Activated CD4-positive, alpha-beta memory T cell treated with anti-CD3 and anti-CD28 coated beads, Interleukin-2, amount 10 ng/mL, durations not matched to agents 7 days and 5 days (primary cell): ENCODE measurements at places on chromosomes 12 and 14.

- H3K27me3 ChIP-seq: no peaks in the 10 kb centered on the region
- H3K4me3 ChIP-seq: no peak overlapping the region
- peak; percentile 19 for DNase-seq
Observed at GRCh38 chr12:114625294-114625851, 58.6 kb downstream of the TBX3 start.

DNA sequence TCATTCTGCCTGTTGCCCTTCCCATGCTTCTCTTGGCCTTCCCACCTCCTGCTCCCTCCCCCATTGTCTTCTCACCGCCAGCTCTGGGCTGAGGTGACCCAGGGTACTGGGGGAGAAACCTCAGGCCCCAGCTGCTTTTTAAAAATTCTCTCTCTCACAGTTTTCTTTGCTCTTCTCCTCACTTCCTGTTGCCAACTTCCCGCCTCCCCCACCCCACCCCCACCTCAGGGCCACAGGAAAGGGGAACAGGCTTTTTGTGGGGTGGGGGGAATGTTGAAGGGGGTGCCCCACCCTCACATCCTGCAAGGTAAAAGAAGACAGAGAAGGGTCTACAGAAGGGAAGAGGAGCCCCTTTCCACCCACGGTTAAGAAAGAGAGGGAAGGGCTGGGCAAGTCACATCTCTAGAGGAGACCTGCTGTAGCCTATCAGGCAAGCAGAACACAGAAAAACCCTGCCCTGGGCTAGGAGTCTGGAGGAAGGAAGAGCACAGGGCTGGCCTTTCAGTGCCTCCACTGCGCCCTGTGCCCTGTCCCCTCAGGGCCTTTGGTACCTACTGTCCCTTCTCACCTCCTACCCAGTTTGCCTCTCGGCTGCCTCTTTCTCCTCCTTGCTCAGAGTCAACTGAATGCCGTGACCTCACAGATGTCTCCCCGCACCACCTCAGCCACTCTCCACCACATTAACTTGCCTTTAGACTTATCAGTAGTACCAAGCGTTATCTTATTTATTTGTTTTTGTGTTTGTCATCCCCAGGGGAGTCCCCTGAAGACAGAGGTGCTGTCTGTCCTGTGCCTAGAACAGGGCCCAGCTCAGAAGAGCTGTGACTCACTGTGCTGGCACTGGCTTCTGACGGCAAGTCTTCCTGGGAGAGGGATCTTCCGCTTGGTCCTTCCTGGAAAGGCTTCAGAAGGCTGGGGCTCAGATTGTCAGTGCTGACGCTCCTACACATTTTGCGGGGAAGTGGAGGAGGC lies 1.7 kb downstream of the ARHGAP9 start:
- peak overlapping the region; percentile 89 for H3K4me3 ChIP-seq
- H3K27ac ChIP-seq: peak overlapping the region; percentile 100
- peak; percentile 62 for DNase-seq
- H3K27me3 ChIP-seq: no peaks in the 10 kb centered on the region
- peaks cover 59% of the 10 kb centered on the region for H3K4me1 ChIP-seq

DNA sequence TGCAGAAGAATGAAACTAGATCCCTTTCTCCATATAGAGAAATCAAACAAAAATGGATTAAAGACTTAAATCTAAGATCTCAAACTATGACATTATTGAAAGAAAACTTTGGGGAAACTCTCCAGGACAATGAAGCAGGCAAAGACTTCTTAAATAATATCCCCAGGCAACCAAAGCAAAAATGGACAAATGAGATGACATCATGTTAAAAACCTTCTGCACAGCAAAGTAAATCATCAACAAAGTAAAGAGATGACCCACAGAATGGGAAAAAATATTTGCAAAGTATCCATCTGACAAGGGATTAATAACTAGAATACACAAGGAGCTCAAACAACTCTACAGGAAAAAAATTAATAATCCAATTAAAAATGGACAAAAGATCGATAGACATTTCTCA lies 101.0 kb downstream of the RALGAPA1 start:
- peaks cover 29% of the 10 kb centered on the region for H3K36me3 ChIP-seq
- H3K27me3 ChIP-seq: no peaks in the 10 kb centered on the region
- no peak overlapping the region for H3K4me3 ChIP-seq
- H3K27ac ChIP-seq: no peak overlapping the region

DNA sequence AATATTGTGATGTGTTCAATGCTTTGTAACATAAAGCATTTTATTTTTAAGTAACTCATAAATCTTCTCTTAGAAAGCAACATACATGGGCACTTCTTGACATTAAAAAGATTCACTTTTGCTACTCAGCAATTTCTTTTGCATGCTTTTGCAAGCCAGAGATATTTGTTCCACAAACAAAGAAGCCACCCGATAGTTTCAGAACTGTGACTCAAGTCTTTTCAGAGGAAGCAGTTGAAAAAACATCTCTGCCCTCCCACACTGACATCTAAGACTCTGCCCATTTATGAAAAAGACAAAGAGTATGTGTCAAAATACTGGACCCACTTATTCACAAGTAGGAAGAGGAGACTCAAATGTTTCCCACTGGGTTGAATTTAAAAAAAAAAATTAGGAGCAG lies 7.5 kb downstream of the APPL2 start:
- peak overlapping the region; percentile 2 for H3K4me3 ChIP-seq
- no peak for DNase-seq
- peaks cover 64% of the 10 kb centered on the region for H3K4me1 ChIP-seq
- no peaks in the 10 kb centered on the region for H3K27me3 ChIP-seq

- peaks cover 6% of the 10 kb centered on the region for H3K4me1 ChIP-seq
- no peak for DNase-seq
- H3K36me3 ChIP-seq: no peaks in the 10 kb centered on the region
- H3K27me3 ChIP-seq: no peaks in the 10 kb centered on the region
- H3K4me3 ChIP-seq: no peak overlapping the region
Observed at GRCh38 chr12:131867471-131867870, 27.0 kb upstream of the ULK1 start.

DNA sequence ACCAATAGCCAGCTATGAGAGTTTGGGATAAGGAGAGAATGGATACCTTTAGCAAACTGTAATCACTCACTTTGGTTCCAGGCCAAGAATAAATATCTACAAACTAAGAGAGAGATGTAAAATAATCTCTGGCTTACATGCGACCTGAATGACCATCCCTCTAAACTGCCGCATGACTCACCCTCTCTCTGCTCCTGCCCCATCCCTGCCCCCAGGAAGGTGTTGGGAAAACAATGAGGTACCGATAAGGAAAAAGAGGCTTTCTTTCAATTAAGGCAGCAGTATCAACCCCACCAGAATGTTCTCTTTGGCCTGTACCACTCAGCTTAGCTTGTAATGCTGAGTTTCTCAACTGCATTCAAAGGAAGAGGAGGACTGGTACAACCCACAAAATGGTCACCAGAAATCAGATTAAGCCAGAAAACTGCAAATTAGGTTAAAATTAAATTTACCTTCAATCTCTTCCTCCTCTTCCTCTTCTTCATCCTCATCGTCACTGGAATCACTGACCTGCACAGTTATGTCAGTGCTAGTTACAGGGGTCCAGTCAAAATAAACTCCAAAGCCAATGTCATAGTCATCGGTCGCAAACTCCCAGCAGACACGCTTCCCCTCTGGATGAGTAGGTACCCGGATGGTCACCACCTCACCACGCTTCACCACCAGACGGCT lies 22.0 kb downstream of the GSTZ1 start:
- H3K4me3 ChIP-seq: no peak overlapping the region
- no peak for DNase-seq
- no peaks in the 10 kb centered on the region for H3K27me3 ChIP-seq
- H3K27ac ChIP-seq: no peak overlapping the region

DNA sequence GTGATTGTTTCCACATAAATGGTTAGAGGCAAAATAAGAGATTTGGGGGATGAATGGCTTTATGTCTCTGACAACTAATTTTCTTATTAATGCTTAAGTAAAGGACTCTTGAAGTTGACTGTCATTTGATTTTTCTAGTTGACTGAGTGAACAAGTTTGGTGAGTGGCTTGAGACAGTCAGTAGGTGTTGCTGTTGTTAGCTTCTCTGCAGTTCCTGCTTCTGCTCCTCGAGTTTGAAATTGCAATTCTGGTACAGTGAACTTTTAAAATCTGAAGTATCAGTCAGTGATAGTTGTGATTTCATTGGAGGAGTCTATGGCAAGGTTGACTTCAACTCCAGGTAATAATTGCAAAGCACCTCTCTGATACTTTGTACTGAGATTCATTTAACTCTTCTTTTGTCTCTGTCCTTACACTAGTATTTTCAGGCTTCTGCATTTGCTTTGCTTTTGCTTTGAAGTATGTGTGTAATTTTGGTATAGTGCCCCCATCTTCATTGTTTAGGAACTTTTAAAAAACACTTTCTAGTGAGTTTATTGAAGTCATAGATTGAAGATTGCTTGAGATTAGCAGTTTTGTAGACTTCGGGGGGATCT lies 415.5 kb downstream of the PCNX1 start:
- H3K27me3 ChIP-seq: no peaks in the 10 kb centered on the region
- H3K36me3 ChIP-seq: peaks cover 20% of the 10 kb centered on the region
- peak overlapping the region; percentile 87 for H3K4me3 ChIP-seq
- H3K4me1 ChIP-seq: peaks cover 60% of the 10 kb centered on the region

- no peak for DNase-seq
- H3K36me3 ChIP-seq: no peaks in the 10 kb centered on the region
- no peak overlapping the region for H3K27ac ChIP-seq
- no peak overlapping the region for H3K4me3 ChIP-seq
- H3K4me1 ChIP-seq: no peaks in the 10 kb centered on the region
Observed at GRCh38 chr12:8554451-8555195, 13.9 kb upstream of the CLEC4E start.
